ENCODE measurements at places on chromosomes 16 and 17.
A peak's percentile ranks its signal among the peaks of the same experiment; 100 is the strongest.

- no peak for DNase-seq
These were observed 1.3 kb upstream of the SCN4A start for GRCh38 chr17:63973930-63974593.

DNA sequence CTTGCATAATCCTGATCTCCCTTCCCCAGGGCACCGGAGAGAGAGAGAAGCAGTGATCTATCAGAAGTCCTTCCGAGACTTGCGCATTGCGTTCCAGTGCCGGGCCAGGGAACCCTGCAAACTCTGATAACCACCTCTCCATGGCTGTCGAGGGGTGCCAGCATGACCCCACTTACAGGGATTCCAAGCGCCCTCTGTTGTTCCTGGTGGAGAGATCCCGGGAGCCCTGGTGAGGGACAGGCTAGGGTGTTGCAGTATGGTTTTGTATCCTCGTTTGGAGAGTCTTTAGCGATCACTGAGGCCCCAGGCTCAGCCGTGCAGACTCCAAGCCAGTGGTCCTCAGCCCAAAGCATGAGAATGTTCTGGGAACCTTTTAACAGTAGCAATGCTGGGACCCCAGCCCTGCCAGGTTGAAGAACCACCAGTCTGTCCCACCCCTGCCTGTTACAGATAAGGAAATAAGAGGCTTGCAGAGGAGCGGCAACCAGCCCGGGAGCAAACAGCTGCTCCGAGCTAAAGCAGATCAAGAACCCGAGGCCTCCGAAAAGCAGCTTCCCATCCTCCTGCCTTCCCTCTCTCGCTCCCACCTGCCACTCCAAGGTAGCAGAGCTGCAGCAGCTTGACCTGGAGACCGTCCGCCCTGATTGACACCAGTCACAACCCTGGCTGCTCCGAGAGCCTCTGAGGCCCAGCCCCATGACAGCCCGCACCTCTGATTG lies 150.3 kb upstream of the RPL38 start:
- DNase-seq = no peak

- no peak for DNase-seq
These were observed 11.6 kb downstream of the TOM1L2 start for GRCh38 chr17:17960500-17961030.

GRCh38 chr17:68205808-68206720 lies 41.8 kb upstream of the AMZ2 start:
- peak; percentile 5 for DNase-seq

DNA sequence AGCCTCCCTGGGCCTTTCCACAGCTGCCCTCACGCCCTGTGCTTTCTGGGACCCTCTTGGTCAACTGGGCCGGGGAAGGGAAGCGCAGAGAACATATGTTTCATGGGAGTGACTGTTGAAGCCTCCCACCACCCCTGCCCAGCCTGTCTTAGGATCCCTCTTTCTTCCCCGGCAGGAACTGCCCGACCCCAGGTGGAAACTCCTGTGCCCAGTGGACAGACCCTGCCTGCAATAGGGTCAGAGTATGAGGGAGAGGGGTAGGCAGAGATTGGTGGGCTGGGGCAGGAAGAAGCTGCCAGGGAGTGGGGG lies 10.5 kb downstream of the HEXIM2 start:
- DNase-seq = no peak

- peak; percentile 35 for DNase-seq
These were observed 313.7 kb downstream of the SEC14L1 start for GRCh38 chr17:77454242-77455095.

DNA sequence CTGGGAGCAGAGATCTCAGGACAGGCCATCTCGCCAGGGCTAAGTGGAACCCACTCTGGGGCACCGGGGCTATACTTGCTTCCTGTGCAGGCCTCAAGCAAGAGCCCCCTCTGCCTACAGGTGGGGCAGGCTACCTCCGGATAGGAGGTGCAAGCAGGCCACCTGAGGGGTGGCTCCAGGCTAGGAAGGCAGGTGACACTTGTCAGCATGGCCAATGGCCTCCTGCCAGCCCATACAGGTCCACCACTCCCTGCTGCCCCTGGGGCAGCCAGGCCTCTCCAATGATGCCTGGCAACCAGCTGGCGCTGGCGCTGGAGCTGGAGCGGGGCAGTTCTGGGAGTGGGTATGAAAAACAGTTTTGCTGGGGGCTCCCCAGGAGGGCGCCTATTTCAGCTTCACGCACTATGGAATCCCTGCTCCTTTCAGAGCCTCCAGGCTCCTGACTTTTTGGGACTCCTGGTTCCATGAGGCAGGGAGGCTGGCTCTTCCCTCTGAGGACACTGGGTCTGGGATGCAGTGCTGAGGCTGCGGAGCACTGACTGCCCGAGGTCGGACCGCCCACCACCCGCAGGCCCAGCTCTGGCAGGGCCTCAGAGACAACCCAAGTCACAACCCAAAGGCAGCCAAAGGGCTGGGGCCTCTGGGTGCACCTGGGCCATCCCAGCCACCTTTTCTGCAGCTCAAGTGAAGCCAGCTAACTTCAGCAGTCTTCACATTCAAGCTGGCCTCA lies 8.4 kb upstream of the SREBF1 start:
- no peak for DNase-seq

- no peak for DNase-seq
These were observed 2276.2 kb downstream of the TP53TG3F start for GRCh38 chr16:35735403-35736251.

GRCh38 chr17:41464682-41465081 lies 2.5 kb downstream of the KRT32 start:
- peak; percentile 90 for DNase-seq

GRCh38 chr16:78796221-78796866 lies 696.9 kb downstream of the WWOX start:
- peak; percentile 6 for DNase-seq

DNA sequence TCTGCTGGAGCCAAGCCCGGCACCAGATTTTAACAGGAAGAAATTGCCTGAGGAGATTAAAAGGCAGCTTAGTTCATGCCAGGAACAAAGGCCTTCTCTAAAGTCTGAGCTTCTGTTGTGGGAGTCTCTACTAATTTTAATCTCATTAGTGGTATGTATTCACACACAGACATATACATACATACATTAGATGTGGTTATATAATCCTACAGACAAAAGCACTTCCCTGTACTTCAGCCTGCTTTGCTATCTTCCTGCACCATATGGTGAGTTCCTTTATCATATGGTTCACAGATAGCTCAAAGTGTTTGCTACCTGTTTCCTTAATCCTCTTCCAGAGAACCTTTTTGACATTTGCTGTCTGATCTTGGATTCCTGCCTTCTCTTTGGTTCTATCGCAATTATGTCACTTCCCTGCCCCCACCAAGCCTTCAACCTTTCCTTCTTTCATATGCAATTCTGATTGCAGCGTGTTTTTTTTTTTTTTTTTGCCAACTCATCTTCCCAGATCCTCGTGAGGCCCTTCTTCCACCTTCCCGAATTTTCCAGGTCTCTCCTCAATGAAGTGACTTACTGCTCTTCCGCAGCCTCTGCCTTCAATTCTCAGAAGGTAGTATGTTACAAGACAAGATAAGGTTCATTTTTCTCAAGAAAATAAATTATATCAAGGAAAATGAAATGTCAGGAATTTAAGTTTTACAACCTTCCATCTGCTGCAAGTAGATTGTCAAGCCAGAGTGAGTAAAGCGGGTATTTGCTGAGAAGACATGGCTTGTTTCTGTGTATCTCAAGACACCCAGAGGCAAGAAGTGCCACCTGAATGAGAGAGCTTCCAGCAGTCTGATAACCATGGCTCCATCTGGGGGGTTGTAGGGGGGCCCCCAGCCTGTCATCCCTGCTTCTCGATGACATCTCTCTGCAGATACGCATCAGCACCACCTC lies 120.2 kb upstream of the CACNG3 start:
- no peak for DNase-seq

DNA sequence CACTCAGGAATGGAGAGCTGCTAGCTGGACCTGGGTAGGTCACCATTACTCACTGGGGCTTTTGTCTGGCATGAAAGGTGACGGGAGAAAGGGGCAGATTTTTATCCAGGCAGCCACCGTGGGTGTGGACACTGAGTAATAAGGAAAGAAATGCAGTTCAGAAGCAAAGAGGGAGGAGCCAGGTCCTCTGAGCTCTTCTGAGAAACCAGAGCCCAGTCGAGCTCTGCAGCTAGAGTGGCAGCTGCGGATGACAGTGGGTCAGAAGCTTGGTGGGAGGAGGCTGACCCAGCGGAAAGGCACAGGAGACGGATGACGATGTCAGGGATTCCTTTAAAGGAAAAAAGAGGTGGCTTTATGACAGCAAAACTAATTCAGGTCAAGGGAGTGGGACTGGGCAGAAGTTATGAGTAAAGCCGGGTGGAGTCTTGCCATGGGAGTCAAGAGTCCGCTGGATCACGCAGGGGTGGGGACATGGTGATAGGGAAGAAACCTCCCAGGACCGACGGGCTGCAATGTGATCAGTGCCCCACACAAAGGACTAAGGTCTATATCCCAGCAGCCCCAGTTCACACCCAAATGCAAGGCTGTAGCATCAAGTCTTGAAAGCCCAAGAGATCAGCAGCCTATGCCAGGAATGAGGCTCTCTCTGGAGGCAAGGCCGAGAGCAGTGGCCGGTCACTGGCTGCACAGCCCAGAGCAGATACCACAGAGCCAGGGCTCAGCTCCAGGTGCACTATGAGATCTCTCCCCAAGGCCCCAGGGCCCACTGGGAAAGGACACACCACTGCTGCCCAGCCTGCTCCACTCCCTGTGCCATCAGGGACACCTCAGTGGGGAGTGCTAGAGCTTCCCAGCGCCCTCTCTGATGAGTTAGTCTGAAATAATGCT lies 6.3 kb upstream of the MNT start:
- peak; percentile 97 for DNase-seq
